Endodermal cell (in vitro differentiated cells): ENCODE measurements at places on chromosomes 12 and 14. TPM values are rescaled to one million over a fixed set of nuclear protein-coding genes. Genes with fewer than 3 reads are reported as not detected.

DNA sequence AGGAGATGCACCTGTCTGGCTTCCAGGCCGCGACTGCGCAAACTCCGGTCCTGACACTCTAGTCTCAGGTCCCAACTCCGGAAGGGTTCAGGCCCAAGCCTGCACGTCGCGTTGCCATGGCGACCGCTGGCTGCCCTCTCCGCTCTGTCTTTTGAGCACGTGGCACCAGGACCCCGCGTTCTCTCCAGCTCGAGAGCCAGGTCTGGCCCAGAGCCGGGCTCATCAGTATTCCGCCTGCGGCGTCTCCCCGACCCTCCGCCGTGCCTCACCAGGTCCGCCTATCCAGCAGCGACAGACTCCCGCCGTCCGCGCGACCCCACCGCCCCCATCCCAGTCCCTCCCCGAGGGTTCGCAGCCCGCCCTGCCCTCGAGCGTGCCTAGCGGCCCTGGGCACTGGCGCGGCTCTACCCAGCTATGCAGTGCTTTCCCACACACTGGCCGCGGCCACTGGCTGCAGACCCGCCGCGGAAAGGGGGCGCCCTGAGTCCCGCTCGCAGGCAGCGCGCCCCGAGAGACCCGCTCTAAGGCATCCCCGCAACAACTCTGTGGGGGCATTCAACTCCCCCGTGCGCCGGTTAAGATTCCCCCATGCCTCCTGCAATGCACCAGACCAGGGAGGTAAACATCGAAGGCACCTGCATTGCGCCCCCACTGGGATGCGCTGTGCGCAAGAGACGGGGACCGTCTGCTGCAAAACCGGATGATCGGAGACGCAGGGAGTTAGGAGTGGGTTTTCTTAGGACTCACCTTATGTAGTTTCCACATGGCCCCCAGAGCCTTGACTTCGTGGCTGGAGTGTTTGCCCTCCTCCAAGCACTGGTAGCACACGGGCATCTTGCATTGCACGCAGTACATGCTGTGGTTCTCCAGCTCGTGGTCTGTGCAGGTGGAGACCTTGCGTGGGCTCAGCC, 1.3 kb downstream of the TRIM9 start:
- no peak overlapping the region for H3K27ac ChIP-seq
- peaks cover 72% of the 10 kb centered on the region for H3K27me3 ChIP-seq
- H3K4me1 ChIP-seq = peaks cover 4% of the 10 kb centered on the region
- no peaks in the 10 kb centered on the region for H3K36me3 ChIP-seq
- peak overlapping the region; percentile 88 for H3K4me3 ChIP-seq
- peak; percentile 81 for DNase-seq

GRCh38 chr12:10392394-10392930, 2.6 kb upstream of the KLRK1 start:
- no peaks in the 10 kb centered on the region for H3K4me1 ChIP-seq
- DNase-seq = no peak
- H3K27ac ChIP-seq = no peak overlapping the region
- no peaks in the 10 kb centered on the region for H3K36me3 ChIP-seq
- no peak overlapping the region for H3K4me3 ChIP-seq
- H3K27me3 ChIP-seq = no peaks in the 10 kb centered on the region

GPR135 gene
- total RNA-seq = 2.4 to 4.5 TPM (median 3.8 TPM) in 3 replicates

PTGER2 gene
- 0.45 TPM in 1 of 3 replicates, not detected in the others for total RNA-seq

LPAR5 gene
- 0.59 and 0.73 TPM in 2 replicates for total RNA-seq

DNA sequence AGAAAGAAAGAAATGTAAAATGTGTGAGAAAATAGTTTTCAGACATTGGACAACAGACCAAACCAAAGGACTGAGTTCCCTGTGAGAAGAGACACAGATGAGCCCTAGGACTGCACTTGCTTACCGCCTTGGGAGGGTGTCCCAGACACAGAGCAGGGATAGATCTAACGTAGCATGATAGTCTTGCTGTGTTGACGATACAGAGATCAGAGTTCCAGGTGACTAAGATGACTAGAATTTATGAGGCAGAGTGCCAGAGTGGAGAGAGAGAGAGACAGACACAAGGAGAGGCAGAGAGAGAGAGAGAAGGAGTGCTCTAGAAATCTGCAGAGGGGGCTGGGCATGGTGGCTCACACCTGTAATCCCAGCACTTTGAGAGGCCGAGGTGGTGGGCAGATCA, 148.2 kb upstream of the LMNTD1 start:
- no peak overlapping the region for H3K27ac ChIP-seq
- no peak overlapping the region for H3K4me3 ChIP-seq
- no peak for DNase-seq
- no peaks in the 10 kb centered on the region for H3K27me3 ChIP-seq

DNA sequence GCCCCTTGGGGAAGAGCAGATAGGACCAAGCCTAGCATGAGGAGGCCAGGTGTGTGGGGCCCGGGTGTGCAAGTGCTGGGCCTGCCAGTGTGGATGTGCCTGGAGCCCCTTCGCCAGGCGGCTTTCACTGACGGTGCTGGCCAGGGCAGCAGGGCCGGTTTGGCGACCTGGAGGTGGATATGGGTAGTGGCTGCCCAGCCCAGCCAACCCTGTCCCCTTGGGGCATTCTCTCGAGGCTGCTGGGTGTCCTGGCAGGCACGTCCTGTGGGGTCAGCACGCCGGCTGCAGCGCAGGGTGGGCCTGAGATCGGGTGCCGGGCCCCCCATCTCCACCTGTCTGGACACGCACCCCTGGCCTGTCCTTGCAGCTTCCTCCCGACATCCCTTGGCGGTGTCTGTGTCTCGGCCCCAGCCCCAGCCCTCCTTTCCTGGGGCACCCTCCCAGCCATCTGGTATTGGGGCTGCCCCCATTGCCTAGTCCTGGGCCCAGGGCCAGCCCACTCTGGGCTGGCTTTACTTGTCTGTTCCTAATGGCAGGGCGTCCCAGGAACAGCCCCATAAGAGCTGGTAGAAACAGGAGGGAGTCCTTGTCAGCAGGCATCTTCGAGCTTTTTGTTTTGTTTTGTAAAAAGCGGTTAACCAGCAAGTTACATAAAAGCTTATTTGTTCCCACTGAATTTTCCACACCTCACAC, 7.2 kb upstream of the CRIP2 start:
- no peak for DNase-seq
- no peak overlapping the region for H3K4me3 ChIP-seq
- peaks cover 16% of the 10 kb centered on the region for H3K36me3 ChIP-seq
- H3K27ac ChIP-seq = no peak overlapping the region

PSME1 gene
- total RNA-seq = 104 to 108 TPM (median 106 TPM) in 3 replicates

DNA sequence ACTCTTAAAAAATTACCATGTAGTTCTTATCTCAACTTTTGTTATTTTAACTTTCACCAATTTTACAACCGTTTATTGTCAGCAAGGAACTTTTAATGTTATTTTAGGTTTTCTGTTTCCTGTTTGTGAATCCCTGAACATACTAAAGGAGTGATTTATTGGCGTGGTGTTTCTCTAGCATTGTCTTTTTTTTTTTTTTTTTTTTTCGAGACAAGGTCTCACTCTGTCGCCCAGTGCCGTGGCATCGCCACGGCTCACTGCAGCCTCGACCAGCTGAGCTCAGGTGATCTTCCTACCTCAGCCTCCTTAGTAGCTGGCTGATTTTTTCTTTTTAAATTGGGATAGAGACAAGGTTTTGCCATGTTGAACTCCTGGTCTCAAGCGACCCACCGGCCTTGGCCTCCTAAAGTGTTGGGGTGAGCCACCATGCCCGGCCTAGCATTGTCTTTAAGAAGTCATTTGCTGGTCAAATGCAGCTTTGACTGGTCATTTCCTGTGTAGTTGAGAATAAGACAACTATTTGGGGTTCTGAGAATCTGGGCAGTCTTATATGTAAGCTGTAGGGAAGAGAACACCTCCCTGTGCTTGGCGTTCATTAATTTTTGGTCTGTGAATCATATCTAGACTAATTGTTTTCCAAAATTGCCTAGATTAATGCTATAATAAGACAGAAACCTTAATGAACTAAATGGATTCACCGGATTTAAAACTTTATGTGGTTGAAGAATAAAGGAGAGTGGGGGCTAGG, 2.1 kb downstream of the WASHC4 start:
- peak; percentile 59 for DNase-seq
- peaks cover 4% of the 10 kb centered on the region for H3K4me1 ChIP-seq
- H3K4me3 ChIP-seq = peak overlapping the region; percentile 92

DNA sequence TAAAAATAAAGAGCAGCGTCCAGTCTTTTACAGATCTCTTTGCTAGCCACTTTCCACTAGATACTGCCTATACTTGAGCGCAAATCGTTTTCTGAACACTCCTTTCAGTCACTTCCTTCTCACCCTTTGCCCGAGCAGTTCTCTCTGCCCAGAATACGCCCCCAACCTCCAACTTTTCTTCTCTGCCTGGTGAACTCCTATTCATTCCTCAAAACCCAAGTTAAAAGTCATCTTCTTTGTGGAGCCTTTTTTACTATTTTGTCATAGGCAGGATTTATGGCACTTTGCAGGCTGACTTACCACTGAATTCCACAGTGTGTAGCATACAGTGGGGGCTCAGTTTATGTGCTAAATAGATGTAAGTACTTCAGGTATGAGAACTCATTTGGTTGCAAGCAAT, 4.0 kb downstream of the CCDC63 start:
- H3K36me3 ChIP-seq = no peaks in the 10 kb centered on the region
- no peaks in the 10 kb centered on the region for H3K27me3 ChIP-seq
- no peak overlapping the region for H3K27ac ChIP-seq
- H3K4me1 ChIP-seq = no peaks in the 10 kb centered on the region

NID2 gene
- 1.7 and 1.8 TPM in 2 replicates for total RNA-seq

DNA sequence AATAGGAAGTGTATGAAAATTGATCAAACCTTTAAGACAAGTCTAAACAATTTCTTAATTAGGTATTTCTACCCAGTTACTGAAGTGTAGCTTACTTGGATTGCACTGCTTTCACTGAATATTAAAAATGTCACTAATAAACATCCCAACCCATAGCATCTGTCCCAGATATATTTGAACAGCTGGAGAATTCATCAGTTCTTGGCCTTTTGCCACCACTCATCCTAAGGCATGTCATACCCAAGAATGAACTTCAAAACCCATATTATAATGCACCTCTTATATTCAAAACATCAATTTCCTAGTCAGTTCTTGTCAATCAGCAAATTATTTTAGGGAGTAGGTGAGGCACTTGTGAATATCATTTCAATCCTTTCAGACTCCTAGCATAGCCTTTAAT, 392.3 kb downstream of the PAWR start:
- DNase-seq = no peak
- H3K4me1 ChIP-seq = no peaks in the 10 kb centered on the region
- no peak overlapping the region for H3K4me3 ChIP-seq
- no peaks in the 10 kb centered on the region for H3K36me3 ChIP-seq

DNA sequence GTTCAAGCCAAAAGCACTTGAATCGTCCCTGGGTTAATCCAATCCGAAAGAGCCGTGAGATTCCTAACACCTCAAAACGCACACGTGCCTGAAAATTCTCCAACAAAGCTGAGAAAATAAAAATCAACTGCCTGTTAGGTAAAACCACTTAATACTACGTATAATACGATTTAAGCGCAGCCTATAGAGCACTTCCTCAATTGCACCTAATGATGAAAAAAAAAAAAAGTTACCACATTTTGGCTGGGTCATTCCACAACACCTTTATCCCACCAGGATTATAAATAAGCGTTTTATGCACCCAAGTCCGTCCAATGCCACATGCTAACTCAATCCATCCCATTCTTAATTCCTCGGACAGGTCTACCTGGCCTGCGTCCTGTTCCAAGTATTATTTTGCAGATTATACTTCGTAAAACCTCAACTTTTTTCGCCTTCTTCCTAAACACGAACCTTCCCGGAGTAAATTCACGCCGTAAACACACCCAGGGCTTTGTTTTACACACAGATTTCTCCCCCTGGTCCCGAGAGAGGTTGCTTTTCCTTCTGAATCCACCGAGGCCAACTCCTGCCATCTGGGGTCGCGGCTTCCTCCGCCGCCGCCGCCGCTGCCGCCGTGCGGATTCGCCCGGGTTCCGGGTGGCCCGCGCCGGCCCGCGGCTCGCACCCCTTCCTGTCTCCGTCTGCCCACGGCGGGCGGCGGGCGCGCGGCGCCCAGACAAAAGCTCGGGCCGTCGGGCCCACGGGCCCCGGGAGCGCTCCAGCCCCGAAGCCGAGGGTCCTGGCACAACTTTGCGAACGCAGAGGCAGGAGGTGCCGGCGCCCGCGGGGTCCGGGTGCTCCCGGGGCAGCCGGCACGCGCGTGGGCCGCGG, 66.2 kb downstream of the RNF34 start:
- H3K36me3 ChIP-seq = peaks cover 8% of the 10 kb centered on the region
- H3K4me1 ChIP-seq = peaks cover under 1% of the 10 kb centered on the region
- H3K27me3 ChIP-seq = no peaks in the 10 kb centered on the region
- no peak overlapping the region for H3K27ac ChIP-seq
- H3K4me3 ChIP-seq = peak overlapping the region; percentile 89

SLC7A8 gene
- 42.9 to 51.6 TPM (median 48.9 TPM) in 3 replicates for total RNA-seq

DNA sequence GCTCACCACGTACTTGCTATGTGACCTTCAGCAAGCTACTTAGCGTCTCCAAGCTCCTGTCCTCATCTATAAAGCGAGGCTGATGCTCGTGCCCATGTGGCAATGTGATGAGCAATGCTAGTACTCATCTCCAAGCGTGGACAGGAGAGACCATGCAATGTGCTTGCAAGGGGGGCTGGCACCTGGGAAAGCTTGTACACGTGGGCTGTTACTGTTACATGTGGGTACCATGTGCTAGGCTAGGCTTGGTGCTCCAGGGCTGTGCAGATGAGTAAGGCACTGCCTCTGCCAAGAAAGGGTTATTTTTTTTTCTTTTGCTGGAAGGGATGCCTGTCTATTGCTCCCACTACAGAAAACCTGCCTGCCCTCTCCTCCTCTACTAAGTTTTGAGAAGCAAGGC, 46.6 kb downstream of the TSPAN11 start:
- no peak for DNase-seq
- H3K27me3 ChIP-seq = no peaks in the 10 kb centered on the region
- H3K27ac ChIP-seq = no peak overlapping the region

OR10A7 gene
- not detected in 2 replicates for total RNA-seq

DNA sequence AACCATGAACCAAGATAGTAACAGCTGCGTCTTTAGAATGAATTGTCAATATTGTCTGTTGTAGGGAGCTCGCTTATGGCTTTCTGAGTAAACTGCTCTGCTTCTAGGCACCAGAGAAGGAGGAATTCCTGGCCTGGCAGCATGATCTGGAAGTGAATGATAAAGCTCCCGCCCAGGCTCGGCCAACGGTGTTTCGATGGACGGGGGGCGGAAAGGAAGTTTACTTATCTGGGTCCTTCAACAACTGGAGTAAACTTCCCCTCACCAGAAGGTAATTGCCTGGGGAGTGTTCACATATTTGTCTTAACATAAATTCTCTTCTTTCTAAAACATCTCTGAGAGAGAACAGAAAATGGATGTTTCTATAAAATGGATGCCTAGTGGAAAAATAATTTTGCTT, 4.3 kb downstream of the PRKAB1 start:
- H3K4me3 ChIP-seq = no peak overlapping the region
- H3K36me3 ChIP-seq = peaks cover 74% of the 10 kb centered on the region
- no peaks in the 10 kb centered on the region for H3K27me3 ChIP-seq
- no peak overlapping the region for H3K27ac ChIP-seq
- no peak for DNase-seq
- H3K4me1 ChIP-seq = peaks cover under 1% of the 10 kb centered on the region

GRCh38 chr12:122093098-122093883, 14.7 kb downstream of the MLXIP start:
- no peaks in the 10 kb centered on the region for H3K27me3 ChIP-seq
- no peak overlapping the region for H3K27ac ChIP-seq
- peaks cover 5% of the 10 kb centered on the region for H3K4me1 ChIP-seq
- no peak overlapping the region for H3K4me3 ChIP-seq
- H3K36me3 ChIP-seq = peaks cover 3% of the 10 kb centered on the region
- DNase-seq = no peak

RPL10L gene
- not detected in 2 replicates for total RNA-seq

LIN7A gene
- total RNA-seq = 27.2 to 32.6 TPM (median 27.9 TPM) in 3 replicates
